ENCODE measurements at places on chromosomes 4 and X.

- no peak for DNase-seq
These were observed 64.3 kb downstream of the RASL11B start for GRCh38 chr4:52926196-52926974.

- DNase-seq = no peak
These were observed 23.8 kb downstream of the FLNA start for GRCh38 chrX:154350429-154351182.

GRCh38 chrX:72120837-72121236 is 10.9 kb downstream of the RTL5 start:
- no peak for DNase-seq

- DNase-seq = no peak
These were observed at the start of gene PHKA2 for GRCh38 chrX:18983666-18984380. PHKA2 (minus strand) TSS chrX:18984114; CDS start chrX:18983932, 182 bp downstream.

GRCh38 chrX:153816831-153817690 is 13.3 kb downstream of the PDZD4 start:
- no peak for DNase-seq

DNA sequence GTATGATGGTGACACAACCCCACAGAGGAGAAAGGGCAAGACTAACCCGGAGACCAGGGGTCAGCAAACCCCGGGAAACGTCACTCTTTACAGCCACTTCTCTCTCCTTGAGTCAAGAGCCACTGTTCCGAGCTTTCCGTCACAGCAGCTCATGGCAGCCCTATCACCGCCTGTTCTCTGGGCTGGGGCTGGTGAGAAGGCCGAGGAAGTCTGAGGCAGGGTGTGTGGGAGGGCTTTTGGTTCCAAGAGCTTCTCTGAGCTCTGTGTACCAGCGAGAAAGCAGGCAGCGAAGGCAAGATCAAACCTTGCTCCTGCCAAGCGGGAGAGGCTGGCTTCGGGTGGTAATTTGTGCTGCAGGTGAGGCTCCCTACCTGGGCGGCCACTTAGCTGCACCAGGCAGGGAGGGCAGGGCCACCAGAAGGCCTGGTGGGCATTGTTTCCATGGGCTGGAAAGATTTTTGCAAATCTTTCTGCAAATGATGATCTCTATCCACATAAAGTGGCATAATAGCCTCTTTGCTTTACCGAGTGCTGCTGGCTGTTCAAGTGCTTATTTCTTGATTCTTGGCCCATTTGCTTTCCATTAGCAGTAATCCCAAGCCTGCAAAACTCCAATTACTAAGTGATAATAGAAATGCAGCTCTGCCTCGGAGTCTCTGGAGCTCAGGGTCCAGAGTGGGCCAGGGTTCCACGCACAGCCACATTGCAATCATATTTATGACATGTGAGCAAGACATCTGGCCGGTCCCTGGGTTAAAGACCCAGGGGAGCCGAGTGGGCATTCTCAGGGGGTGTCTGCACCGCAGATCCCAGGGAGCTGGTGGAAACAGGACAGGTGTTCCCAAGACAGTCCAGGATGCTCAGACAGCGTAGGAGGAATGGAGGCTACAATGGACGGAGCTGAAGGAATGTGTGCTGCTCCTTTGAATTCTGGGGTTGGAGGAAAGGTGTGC is 41.5 kb downstream of the DCTD start:
- DNase-seq = no peak

- DNase-seq = no peak
These were observed 70.8 kb downstream of the LUZP4 start for GRCh38 chrX:115360220-115360781.

- DNase-seq = no peak
These were observed 5.1 kb downstream of the UBE2A start for GRCh38 chrX:119579414-119579813.

- DNase-seq = no peak
These were observed 14.7 kb upstream of the CT55 start for GRCh38 chrX:135185795-135186443.

- no peak for DNase-seq
These were observed 20.4 kb downstream of the USP46 start for GRCh38 chr4:52638717-52639116.

DNA sequence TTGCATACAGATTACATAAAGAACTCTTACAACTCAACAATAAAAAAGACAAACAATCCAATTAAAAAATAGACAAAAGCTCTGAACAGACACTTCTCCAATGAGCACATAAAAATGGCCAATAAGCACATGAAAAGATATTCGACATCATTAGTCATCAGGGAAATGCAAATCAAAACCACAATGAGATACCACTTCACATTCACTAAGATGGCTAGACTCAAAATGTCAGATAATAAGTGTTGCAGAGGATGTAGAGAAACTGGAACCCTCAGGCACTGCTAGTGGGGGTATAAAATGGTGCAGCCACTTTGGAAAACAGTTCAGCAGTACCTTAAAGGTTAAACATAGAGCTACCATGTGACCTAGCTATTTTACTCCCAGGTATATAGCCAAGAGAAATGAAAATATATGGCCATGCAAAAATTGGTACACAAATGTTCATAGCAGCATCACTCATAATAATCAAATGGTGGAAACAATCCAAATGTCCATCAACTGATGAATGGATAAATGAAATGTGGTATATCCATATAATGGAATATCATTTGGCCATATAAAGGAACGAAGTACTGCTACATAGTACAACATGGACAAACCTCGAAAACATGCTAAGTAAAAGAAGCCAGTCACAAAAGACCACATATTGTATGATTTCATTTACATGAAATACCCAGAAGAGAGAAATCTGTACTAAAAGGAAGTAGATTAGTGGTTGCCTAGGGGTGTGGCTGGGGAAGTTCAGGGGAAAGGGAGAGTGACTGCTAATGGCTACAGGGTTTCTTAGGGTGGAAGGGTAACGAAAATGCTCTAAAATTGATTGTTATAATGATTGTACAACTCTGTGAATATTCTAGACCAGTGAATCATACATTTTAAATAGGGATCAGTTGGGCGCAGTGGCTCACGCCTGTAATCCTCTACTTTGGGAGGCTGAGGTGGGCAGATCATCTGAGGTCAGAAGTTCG is 29.4 kb downstream of the SASH3 start:
- DNase-seq = no peak

DNA sequence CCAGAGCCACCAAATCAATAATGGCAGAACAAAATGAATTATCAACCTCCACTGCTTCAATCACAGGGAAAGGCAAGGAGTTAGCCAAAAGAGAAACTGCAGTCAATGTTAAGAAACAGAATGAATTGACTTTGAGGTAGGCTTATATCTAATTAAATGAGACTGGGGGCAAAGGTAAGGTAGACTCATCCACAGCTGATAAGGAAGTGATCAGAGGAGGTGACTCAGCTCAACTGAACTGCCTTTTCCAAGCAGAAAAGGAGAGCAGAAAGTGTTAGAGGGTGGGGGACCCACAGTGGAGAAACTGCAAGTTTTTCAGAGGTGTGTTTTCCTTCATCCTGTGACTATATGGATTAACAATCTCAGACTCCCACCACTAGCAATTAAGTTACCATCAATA is 345.8 kb upstream of the PPARGC1A start:
- no peak for DNase-seq

DNA sequence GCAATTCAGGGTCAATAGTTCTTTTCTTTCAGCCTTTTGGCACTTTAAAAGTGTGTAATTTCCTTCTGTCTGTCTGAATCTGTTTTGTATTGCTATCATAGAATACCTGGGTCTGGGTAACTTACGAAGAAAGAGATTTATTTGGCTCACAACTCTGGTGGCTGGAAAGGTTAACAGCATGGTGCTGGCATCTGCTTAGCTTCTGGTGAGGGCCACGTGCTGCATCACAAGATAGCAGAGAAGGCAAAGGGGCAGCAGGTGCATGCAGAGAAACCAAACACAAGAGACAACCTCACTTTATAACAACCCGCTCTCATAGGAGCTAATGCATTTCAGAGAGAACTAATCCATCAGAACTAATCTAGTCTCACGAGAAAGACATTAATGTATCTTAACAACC is 18.8 kb downstream of the RGN start:
- DNase-seq = no peak

DNA sequence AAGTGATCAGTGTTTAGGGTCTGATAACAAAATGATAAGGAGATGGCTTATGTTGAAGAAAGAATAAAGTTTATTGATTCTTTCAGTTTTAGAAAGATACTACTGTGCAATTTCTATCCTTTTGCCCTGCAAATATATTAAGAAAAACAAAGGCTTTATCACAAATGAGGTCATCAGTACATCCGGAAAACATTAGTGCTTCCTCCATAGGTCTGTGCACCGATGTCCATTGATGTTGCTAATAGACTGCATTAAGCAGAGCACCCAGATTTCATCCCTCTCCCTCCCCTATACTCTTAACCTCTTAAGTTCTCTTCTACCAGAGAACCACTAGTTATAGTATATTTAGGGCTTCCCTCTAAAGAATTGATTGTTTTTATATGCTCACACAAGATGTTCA is 53.7 kb upstream of the HHIP start:
- no peak for DNase-seq

DNA sequence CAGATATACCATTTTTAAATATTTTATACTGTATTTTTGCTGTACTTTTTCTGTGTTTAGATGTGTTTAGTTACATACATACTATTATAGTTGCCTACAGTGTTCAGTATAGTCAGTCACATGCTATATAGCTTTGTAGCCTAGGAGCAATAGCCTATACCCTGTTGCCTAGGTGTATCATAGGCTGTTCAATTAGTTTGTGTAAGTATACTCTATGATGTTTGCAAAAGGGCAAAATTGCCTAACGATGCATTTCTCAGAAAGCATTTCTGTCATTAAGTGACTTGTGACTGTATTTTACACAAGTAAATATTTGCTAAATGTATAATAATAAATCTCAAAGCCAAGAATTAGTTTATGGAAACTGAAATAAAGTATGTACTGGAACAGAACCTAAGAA is 9.5 kb downstream of the ETFDH start:
- DNase-seq = no peak

- DNase-seq = no peak
These were observed 12.7 kb downstream of the DRP2 start for GRCh38 chrX:101232316-101232715.

- no peak for DNase-seq
These were observed 1394.2 kb upstream of the DIAPH2 start for GRCh38 chrX:95290455-95290854.

GRCh38 chrX:153708415-153708814 is 15.8 kb downstream of the BCAP31 start:
- no peak for DNase-seq

DNA sequence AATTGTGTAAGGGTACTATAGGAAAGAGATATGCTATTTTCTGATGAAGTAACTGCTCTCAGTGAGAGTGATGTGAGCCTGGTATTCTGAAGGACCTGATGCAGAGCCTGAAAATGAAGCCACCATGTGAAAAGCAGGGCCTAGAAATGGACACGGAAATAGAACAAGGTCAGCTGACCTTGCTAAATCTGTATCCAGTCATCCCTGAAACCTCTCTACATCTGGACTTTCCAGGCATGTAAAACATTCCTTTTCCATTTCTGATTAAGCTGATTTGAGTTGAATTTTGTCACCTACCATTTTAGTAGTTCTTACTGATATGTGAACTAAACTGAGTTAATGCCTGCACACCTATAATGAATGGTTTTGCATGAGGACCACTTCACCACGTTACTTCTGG is 72.4 kb upstream of the NEIL3 start:
- no peak for DNase-seq

DNA sequence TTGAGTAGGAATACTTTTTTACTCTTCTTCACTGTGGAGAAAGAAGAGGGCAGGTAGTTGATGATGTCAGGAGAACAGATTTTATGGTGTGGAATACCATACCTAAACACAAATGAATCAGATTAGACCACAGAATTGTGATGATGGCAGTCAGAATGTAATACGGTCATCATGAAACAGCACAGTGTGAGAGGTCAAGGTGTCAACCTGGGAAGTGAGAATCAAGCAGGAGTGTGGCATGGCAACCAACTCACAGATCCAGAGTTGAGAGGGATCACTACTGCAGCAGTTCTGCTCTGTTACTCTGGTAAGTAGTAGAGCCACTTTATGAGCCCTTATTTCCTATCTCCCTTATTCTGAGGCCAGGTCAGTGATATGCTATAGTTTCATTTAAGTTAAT is 27.7 kb downstream of the METTL14 start:
- DNase-seq = no peak

DNA sequence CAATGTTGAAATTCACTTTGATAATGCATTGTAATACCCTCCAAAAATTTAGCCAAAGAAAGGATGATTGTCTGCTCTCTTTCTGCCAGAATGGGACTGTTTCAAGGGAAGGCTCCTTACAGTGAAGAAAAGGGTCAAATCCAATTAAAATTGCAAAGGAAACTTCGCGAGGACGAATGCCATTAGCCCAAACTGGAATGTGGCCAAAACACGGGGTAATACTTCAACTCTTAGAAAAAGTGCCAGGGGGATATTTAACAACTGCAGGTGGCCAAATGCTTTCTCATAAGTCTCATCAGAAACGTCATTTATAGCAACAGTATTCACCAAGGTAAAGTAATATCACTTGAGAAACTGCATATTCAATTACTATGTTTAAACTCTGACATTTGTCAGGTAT is 29.0 kb downstream of the NKX3-2 start:
- DNase-seq = no peak

DNA sequence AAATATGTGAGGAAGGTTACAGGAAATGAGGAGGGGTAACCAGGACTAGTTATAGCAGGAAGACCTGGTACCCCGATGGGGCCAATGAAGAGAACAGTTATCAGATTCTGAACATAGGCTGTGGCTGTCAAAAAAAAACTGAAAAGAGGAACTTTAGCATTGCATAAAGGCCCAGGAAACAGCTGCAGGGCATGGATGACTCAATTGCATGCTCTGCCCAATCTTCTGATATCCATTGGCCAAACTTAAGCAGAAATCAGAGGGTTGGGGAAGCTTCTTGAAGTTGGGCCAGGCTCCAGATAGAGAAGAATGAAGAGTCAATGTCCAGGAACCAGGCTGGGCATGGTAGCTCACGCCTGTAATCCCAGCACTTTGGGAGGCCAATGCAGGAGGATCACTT is 1222.4 kb upstream of the PRKX start:
- DNase-seq = no peak

DNA sequence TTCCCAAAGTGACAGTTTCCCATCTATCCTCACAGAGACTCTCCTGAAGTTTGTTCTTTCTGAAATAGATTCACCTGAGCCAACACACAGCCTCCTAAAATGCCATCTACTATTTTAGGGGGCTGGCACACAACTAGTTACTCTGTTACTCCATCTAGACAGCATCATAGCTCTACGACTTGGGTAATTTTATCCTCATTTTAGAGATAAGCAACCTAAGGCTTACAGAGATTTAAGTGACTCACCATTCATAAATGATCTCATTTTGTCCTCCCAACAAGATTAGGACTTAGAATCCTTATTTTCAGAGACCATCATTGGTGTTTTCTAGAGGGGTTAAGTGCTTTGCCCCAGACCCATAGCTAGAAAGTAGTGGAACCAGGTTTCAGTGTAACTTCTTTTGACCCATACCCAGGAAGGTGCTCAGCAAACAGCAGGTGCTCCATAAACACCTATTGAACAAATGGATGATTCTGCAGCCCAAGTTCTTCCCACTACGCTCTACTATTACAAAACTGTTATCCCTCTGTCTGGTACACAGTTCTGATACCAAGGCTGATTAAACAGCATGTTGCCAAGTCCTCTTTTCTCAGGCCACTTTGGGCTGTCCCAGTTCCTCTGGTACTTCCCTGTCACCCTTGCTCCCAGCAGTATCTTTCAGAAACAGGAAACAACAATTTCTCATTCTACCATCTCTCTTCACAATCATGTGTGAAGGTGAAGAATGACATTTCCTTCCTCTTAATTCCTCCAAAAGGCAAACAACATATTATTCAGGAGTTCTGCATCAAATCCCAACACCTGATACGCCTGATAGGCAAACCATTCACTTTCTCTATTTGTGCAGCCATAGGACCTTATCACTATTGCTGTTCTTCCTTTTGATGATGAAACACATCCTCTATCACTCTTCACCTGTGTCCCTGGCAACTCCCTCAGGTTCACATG is 304.7 kb upstream of the TAPT1 start:
- DNase-seq = no peak
